Activated CD4-positive, alpha-beta T cell treated with anti-CD3 and anti-CD28 coated beads for 24 hours (primary cell): ENCODE measurements at places on chromosomes 2 and 18.

DNA sequence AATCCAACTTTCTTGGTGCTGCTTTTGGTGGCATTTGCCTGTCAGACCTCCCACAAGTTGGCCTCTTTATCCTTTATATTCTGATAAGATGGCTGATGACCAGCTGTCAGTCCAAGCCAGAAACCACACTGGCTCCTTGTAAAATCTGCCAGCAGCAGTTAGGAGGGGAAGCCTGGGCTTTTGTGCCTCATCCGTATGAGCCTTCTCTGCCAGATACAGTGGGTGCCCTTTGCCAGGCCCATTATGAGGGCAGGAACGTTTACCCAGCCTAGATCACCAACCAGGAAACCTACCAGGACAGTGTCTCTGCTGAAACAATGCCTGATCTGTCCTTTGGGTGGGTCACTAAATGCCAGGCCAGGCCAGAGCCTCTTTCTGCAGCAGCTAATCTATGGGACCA is 202.9 kb upstream of the SP5 start:
- no peak for DNase-seq

GRCh38 chr18:41761333-41762018 is 193.6 kb upstream of the PIK3C3 start:
- no peak for DNase-seq

- no peak for DNase-seq
Measured at GRCh38 chr2:160869411-160869810, 290.8 kb upstream of the TANK start.

DNA sequence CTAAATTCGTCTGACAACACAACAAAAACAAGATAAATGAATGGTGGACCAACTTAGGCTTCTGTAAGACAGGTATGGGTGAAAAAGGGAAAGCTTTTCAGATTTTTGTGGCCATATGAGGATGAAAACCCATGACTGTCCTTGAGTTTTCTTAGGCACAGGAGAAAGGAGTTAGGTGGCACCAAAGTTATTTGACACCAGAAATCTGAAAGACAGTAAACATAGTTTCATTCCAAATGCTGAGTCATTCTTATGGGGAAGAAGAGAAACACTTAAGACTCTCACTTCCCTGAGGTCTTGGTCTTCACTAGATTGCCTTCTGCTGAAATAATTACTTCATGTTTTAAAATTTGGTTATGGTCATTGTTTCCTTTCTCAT is 5.2 kb upstream of the GPD2 start:
- DNase-seq = no peak

- DNase-seq = no peak
Measured at GRCh38 chr2:231568098-231568784, 24.4 kb upstream of the TEX44 start.

DNA sequence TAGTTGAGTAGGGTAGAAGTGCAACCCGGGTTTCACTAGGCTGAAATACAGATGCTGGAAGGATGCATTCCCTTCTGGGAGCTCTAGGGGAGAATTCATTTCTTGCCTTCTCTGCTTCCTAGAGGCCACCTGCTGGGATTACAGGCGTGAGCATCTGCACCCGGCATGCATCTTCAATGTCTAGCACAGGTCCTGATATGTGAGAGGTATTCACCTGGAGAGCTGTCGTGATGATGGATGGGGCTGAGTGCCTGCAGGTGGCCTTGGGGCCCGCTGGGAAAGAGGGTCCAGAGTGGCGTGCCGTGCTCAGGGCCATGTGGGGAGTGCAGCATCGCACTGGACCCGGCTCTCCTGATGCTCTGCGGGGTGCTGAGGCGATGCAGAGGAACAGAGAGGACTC is 6.6 kb upstream of the NTSR2 start:
- DNase-seq = no peak

DNA sequence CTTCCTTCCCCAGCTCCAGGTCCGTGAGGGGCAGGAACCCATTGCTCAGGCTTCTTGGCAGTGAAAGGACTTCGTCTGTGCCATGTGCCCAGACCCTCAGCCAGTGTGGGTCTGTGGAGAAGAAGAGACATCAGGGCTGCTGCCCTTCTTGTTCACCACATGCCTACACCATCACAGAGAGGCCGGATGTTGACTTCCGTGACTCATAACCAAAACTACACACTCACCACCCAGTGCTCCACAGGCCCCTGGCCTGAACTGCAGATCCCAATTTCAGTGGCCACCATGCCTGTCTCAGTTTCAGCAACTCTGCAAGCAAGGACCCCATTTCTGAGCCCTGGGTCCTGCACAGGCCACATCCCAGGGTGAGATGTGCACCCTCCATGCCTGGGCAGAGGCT is 332.6 kb upstream of the SALL3 start:
- no peak for DNase-seq

- no peak for DNase-seq
Measured at GRCh38 chr2:203690117-203690431, 16.4 kb upstream of the CD28 start.

DNA sequence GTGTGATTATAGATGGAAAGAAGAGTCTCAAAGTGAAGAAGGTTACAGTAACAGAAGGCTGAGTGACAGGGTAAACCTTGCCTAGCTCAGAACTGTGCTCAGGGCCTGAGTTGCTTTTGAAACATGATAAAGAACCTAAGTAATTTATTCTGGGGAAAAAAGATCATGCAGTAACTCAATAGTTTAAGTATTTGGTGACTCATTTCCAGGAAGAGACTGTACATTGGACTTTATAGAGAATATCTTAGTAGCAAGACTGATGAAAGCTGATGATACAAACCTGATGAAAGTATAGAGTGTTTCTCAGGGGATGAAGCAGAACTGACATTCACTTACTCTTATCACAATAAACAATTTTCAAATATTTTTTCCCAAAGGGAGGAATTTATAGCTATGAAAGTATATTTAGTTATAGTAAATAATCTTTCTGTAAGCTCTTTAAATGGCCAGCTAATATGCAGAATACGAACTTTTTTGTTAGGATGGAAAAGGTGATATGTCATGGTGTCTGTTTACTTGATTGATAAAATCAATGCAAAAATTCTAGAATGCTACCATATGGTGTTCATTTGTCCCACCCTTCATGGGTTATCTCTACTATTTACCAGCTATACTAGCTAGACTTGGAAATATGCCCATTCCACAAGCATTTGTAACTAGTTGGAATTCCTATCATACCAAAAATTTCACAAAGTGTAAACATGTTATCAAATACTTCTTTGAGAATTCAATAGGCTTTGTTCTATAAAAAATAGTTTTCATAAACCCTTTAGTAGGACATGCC is 1265.5 kb upstream of the ACVR2A start:
- DNase-seq = no peak

GRCh38 chr18:46171331-46171730 is 67.1 kb downstream of the HAUS1 start:
- DNase-seq = no peak

DNA sequence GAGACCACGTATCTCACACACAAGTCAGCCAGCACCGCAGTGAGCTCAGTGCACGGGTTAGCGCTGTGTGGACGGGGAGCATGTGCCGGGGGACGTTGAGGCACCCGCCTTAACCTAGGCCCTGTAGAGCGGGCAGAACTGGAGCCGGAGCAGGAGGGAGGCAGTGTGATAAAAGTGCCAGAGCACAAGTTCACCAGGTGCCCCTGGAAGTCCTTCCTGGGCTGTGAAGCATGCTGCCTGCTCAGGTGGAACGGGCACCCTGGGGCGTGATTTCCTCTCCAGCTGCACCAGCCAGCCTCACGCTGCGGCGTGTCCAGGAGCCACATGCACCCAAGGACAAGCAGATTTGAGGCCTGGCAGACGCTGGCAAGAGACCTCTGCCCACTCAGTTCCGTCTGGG is 50.3 kb downstream of the ITGB1BP1 start:
- DNase-seq = no peak

DNA sequence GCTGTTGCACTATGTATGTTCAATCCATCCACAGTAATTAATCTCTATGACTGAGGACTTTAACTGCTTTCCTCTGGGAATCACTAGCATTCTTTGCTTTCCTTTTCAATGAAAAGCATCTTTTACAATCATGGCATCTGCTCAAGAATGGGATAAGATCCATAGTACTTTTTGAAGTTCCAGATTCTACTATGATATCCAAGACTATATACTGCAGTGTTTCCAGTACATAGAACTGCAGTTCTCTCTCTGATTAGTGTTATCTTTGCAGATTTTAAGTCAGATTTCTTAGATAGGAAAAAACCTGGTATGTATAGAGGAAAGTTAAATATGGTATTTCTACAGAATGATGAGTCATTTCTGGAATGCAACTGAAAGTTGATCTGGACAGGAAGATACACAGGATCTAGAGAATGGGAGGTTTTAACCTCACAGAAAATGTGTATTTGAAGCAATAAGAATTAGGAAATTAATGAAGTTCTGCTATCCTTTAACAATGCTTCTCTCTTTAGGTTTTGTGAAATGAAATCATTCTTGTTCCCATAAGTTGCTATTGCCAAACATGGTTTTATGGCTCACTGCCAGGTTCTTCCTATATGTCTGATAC is 670.7 kb downstream of the ERBB4 start:
- DNase-seq = no peak

- DNase-seq = no peak
Measured at GRCh38 chr2:130728549-130729316, at the start of gene GPR148. GPR148 (plus strand) TSS chr2:130729070; CDS start chr2:130729152, 82 bp downstream.

- no peak for DNase-seq
Measured at GRCh38 chr2:201642086-201642578, 1.2 kb downstream of the TMEM237 start.

DNA sequence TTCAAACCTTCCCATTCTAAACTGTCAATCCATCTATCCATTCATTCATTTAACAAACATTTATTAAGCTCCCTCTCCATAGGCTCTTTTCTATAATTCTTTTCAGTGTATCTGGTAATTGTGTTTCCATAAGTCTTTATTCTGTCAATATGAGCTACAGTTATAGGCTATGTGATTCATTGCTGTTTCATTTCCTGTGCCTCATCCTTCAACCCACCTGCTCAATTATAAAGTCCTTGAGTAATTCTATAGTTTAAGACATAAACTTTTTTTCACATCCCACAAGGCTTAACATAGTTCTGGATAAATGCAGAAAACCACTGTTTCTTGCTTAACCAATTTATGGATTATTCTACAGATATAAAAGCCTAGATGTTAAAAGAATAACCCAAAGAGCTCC is 84.2 kb upstream of the PIK3C3 start:
- no peak for DNase-seq

DNA sequence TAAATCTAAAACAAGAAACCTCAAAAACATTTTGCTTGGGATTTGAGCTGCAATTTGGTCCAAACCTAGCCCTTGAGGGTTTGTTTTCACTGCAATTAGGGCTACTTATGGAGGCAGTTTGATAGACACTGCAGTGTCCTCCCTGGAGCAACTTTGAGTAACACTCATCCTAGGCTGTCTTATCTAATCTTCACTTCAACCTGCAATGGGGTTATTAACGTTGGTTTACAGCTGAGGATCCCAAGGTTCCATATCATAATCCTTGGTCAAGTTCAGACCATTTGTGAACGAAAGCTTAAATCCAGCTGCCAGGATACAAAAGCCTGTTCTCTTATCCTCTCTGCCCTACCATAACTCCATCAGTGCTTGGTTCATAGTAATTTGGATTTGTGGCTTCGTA is 2.5 kb downstream of the ANXA4 start:
- DNase-seq = no peak

- DNase-seq = no peak
Measured at GRCh38 chr2:237625777-237626176, 1.6 kb upstream of the LRRFIP1 start.

- DNase-seq = no peak
Measured at GRCh38 chr2:21330786-21331391, 207.1 kb downstream of the TDRD15 start.

DNA sequence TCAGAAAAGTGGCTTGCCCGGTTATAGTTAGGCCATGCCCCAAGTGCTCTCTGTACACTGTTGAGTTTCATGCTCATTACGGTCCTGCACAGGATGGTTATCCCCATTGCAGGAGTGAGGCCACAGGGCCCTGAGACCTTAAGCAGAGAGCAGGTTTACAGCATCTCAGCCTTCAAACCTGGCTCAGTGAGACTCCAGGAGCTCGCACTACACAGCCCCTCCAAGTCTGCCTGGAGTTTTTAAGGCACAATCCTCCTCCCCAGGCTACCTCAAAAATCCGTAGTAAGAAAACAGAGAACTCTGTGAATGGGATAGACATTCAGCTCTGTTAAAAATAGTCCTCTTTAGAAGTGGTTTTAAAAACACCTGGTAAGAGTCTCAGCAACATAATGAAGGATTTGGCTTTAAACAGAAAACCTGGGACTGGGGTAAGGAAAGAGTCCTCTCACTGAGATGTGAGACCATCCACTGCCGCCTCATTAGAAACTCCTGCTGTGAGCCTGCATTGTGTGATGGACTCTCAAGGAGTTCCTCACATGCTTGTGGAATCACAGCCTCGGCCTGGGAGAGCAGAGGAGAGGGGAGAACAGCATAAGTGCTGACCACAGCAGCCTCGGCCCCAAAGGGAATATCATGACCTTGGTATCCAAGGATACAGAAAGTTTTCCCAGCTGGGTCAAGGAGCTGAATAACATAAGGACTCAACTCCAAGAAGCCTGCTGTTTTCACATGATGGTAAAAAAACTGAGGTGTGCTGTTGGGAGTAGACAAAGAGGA is 214.8 kb downstream of the ATAD2B start:
- no peak for DNase-seq

- no peak for DNase-seq
Measured at GRCh38 chr2:84924173-84925106, 19.0 kb downstream of the TMSB10 start.
